SK-N-DZ (cell line): ENCODE measurements at places on chromosomes 16 and 17.

DNA sequence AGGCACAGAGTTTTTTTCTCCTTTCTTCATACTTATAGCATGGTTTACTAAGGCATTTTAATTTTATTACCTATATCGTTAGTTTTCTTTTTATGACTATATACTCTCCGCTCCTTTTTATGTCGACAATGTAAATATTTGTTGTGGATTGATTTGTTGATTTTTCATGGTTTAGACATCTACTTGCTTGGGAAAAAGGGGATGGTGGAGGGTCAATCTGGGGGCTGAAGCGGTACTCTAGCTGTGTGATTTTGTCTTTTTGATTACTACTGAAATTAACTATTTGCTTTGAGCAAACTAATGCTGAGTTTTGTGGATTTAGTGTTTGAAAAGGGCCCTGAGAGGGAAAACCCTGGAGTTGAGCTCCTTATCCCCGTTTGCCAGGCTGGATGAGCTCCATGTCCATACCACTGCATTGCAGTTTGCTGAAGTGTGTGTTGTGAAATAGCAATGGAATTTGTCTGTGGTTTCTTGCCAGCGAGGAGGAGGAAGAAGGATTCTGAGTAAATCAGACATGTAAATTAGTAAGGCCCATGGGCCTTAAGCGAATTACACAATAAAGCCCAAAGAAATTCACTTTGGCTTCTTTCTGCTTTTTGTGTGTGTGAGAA, 72.0 kb downstream of the FTO start:
- no peak for DNase-seq

DNA sequence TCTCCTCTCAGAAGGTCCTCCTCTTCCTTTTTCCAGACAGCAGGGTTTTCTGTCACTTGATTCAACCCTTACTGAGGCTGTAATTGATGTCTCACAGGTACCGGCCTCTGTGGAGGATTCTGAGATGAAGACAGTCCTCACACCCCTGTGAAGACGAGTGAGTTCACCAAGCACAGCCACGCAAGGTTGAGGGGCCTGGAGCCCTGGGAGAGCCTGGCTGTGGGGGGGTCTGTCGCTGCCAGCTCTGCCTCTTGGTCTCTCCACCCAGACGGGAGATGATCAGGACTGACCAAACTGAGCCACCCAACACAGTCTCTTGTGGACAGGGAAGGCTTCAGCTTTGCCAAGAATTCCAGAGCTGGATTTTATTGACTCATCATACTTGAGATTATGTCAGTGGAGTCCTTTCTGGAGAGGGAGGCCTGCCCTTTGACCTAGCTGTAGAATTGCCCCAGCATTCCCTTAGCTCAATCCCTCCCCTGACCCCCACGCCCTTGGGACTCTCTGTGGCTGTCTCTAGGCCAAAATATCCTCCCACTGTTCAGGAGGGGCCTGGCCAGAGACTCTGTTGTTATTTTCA, 51.1 kb upstream of the CRHR1 start:
- no peak for DNase-seq

GRCh38 chr17:145671-146541, 8.5 kb downstream of the SCGB1C2 start:
- DNase-seq: no peak

DNA sequence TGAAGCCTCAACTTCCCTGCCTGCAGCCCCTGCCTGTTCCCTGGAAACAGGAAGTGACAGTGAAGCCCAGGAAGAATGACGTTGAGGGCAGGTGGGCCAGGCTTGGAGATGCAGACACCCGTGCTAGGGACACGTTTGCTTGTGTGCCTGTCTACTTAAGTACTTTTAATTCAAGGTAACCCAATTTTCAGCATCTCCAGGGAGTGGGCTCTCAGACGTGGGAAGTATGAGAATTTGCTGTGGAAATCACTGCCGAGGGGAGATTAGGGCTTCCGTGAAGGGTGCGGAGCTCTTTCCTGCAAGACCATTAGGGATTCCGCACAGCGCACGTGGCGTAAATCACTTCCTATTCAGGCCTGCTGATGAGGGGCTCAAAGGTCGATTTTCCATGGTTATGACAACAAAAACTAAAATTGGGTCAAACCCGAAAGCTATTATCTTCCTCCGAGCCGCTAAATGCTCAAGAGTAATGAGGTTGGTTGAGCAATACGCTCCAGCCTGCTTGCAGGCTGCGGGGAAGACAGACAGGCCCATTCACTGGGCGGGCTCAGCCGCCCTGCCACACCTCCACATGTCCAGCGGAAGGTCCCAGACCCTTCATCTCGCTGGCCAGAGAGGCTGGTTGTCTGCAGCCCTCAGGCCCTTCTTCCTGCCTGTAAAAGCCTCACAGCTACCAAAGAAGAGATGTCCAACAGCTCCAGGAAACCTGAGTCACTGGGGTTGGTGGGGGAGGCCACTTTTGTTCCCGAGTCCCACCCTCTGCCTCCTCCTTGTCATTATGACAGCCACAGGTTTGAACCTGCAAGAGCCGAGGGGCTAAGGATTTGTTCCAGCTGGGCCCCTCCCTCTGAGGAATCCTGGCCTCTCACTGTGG, 109.9 kb downstream of the RBFOX3 start:
- DNase-seq: no peak

DNA sequence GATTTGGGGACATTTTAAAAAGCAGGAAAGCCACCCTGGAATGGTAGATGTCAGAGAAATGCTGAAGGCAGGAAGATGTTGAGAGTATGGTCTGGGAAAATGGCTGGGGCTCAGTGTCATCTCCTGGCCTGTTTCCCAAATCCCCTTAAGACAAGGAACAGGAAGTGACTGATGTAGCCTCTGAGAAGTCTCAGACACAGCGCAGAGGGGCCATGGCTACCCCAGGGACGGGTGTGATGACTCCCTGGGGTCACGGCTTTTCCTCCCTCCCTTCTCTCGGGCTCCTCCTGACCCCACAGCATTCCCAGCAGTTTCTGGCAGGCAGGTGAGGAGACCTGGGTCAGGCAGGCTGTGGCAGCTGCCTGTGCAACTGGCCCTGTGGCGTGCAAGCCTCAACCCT, 45.4 kb downstream of the RAP1GAP2 start:
- DNase-seq: no peak

DNA sequence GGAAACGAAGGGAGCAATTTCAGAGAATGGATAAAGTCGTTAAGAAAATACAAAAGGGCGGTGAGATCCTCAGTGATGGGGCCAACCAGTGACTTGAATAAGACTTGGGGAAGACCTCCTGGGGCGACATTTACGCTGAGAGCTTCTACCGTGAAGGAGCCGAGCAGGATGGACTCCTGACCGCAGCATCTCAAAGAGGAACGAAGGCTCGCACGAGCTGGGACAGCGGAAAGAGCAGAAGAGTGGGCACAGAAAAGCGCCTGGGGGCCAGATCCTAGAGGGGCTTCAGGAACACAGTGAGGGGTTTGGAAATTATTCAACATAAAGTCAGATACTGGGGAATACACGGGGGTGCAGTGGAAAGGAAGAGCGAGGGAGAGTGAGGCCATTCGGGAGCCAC, 17.5 kb downstream of the ZNF750 start:
- no peak for DNase-seq

- DNase-seq: no peak
Observed at GRCh38 chr17:51537996-51538550, 277.7 kb downstream of the UTP18 start.

DNA sequence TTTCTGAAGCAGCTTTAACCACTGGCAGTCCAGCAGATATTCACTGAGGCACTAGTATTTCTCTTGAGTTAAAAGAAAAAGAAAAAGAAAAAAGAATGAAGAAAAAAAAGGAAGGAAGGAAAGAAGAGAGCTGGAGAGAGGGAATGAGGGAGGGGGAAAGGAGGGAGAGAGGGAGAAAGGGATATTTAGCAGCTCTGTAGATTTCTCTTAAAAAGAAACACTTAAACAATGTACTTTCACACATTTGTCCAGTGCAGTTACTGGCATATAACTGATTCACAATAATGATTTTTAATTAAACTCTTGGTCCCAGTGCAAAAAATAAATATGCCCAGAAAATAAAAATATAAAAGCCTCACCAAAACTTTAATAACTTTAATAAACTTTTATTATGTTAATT, 386.4 kb downstream of the KCNJ2 start:
- no peak for DNase-seq

GRCh38 chr17:81726004-81726403, 13.9 kb downstream of the SLC25A10 start:
- DNase-seq: no peak

DNA sequence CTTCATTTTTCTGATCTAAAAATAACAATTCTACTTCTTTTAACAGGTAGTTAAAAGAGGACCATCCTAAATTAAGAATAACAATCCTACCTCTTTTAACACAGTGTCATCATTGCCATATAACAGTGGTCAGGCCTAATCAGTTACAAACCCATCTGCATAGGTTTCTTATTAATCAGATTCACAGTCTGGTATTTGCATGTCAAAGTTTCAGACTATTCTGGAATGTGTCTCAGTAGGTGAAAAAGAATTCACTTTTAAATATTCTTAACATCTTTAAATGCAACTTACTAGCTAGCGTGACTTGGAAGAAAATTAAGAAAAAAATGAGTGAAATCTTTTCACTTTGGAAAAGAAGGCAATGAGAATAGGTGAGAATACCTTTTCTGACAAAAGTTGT, 6.8 kb upstream of the KRT12 start:
- DNase-seq: no peak

GRCh38 chr16:17612336-17612735, 141.6 kb upstream of the XYLT1 start:
- DNase-seq: no peak

DNA sequence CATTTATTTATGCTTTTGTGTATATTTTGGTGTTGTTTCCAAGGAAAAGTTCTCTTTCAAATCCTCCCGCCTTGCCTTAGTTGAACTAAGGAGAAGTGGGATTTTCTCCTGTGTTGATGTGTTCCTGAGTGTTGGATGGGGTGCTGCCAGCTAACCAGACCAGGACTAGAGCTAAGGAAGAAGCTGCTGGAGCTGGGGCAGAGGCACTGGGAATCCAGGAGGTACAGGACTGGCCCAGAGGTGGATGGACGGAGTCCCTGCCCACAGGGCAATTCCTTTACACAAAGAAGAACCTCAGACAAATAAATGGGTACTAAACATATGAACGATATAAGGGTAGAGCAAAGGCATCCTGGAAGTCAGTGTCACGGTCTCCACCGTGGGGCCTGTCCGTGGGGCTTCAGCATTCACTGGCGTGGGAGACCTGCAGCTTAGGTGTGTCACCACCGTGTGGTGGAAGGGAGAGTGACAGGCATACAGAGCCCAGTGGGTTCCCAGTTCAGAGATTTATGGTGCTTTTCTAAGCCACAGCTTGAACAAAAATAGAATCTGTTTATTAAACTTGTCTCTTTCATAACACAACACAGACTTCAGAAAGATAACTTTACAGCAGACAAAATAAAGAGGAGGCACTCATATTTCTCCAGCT, 270.7 kb downstream of the NTN1 start:
- DNase-seq: peak; percentile 30

GRCh38 chr16:69611103-69611640, 45.4 kb downstream of the NFAT5 start:
- no peak for DNase-seq

DNA sequence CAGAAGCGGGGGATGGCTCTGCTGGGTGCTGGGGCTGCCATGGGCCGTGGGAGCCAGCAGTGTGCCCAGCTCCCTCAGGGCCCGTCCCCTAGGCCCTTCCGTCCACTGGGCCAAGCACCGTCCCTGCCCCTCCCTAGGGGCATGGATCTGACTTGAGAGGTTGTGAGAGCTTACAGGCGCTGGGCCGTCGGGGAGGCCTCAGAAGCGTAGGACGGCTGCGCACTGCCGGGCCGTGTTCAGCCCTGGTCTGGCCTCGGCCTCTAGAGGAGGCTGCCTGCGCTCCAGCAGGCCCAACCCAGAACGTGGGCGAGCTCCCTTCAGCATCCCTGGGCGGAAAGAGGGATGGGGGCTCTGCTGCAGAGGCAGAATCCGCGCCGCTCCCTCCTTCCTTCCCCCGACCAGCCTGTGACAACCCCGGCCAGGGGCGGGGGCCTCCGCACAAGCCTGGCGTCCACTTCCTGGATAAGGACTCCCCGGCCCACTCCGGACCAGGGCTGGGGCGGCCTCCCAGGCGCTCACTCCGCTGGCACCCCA, 685 bp upstream of the MPG start:
- DNase-seq: peak; percentile 66
